NCI-H1105 treated with DMSO at 0.1 percent for 48 hours (cell line): ENCODE measurements at places on chromosomes 3 and 15.

GRCh38 chr15:74428442-74428787 lies 5.3 kb downstream of the SEMA7A start:
- DNase-seq: no peak

GRCh38 chr3:100009276-100010086 lies 104.8 kb downstream of the FILIP1L start:
- DNase-seq: no peak

- DNase-seq: no peak
Observed at GRCh38 chr15:60396958-60397771, 621 bp downstream of the ANXA2 start.

DNA sequence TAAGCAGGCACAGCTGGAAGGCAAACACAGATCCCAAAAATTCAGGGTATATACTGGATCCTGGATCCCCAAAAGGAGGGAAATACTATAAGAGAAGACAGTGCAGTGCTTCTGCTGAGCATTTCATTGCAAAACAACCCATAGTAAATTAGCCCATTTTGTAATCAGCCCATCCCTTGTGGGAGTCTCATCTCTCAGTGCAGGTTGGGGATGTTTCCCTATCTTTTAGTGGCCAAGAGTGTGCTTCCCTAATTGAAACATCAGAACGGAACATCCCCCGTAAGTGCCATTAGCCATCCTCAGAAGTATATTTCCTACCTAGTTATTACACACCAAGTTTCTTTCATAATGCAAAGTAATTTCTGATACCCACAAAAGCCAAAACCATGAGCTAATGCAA lies 11.2 kb upstream of the MTMR14 start:
- no peak for DNase-seq

- no peak for DNase-seq
Observed at GRCh38 chr3:127137757-127138536, 55.0 kb upstream of the PRR23E start.

- peak; percentile 83 for DNase-seq
Observed at GRCh38 chr3:71041371-71041770, 542.2 kb downstream of the FOXP1 start.

GRCh38 chr15:25869701-25870100 lies 6.6 kb upstream of the ATP10A start:
- no peak for DNase-seq

GRCh38 chr3:62201438-62202035 lies 171.8 kb downstream of the FEZF2 start:
- DNase-seq: peak; percentile 11

DNA sequence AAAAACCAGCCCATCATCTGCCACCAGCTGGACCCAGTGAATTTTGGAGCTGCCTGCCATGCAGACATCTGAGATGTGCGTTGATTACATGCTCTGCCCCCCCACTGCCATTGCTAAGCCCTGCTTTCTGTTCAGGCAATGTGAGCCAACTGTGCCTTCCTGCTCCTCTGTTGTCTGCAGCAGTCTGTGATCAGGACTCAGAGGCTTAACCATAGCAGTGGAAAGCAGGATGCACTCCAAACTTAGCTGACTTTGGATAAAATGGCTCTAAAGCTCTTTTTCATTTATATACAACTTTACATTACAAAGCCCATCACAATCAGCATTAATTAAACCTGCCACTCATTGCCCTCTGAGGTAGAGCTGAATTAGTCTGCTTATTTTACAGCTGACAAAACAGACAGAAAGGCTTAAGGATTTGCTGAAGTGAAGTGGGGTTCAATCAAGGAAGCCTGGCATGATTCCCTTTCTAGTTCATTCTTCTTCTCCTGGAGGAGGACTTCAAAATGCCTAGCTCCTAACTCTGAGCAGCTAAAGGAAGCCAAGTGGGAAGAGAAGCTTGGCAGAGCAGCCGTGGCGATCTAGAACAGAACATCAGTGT lies 15.7 kb upstream of the RPS27L start:
- no peak for DNase-seq

GRCh38 chr3:140424211-140424610 lies 253.7 kb upstream of the TRIM42 start:
- no peak for DNase-seq

DNA sequence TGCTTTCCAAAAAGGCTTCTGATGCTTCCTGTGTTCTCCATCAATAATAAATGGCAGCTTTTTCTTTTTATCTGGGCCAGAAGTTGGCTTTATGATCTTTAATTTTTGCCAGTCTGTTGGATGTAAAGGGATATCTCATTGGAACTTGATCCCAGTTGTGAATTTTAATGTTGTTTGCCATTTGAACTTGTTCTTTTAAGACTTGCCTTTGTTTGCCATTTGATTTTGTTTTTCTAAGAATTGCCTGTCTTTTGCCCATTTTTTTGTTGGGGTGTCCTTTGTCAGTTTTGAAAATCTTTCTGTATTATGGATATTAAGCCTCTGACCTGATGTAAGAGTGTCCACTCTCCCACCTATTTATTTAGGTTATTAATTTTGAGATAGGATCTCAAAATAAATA lies 9.8 kb downstream of the FXR1 start:
- no peak for DNase-seq

- no peak for DNase-seq
Observed at GRCh38 chr3:20104167-20104661, 64.0 kb downstream of the KAT2B start.

DNA sequence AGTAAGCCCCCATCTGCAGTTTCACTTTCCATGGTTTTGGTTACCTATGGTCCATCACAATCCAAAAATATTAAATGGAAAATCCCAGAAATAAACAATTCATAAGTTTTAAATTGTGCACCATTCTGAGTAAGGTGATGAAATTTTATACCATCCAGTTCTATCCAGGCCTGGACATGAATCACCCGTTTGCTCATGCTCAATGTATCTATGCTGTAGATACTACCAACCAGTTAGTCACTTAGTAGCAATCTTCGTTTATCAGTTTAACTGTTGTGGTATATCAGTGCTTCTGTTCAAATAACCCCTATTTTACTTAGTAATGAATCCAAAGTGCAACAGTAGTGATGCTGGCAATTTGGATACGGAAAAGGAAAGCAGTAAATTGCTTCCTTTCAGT lies 381.9 kb upstream of the AGTR1 start:
- DNase-seq: no peak

GRCh38 chr3:161443921-161444693 lies 52.5 kb upstream of the OTOL1 start:
- no peak for DNase-seq

DNA sequence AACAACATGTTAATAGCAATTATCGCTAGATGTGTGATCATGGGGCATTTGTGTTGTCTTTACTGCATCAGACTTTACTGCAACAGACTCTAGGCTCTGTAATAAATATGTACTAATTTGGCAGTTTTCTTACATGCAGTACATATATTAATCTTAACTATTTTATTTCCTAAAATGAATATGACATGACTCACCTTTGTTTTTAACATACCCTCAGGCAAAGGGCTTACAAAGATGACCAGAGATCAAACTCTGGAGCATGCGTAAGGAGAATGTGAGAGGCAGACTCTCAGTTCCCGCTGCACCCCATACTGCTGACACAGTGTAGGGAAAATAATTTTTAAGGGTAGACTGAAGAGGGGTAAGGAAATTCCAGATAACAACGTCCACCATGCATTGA lies 7.2 kb upstream of the FAM174B start:
- no peak for DNase-seq

- no peak for DNase-seq
Observed at GRCh38 chr3:183883291-183884096, 1.2 kb downstream of the PARL start.

DNA sequence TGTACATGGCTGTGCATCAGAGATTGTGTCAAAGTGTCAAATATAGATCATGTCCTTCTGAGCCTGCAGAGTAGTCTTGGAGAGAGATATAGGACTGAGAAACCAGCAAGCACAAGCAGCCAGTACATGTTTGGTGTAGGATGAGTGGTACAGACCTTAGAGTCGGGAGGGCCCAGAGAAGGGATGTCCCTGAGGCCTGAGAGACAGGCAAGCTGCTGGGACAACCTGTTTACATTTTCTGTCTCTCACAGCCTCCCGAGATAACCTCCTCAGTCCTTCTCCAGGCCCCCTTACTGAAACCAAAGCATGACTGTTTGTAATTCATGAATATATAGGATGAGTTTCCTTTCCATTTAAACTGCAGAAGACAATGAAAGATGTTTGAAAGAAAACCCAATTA lies 182.4 kb upstream of the STT3B start:
- no peak for DNase-seq

GRCh38 chr3:16937326-16937845 lies 52.6 kb downstream of the PLCL2 start:
- DNase-seq: no peak

DNA sequence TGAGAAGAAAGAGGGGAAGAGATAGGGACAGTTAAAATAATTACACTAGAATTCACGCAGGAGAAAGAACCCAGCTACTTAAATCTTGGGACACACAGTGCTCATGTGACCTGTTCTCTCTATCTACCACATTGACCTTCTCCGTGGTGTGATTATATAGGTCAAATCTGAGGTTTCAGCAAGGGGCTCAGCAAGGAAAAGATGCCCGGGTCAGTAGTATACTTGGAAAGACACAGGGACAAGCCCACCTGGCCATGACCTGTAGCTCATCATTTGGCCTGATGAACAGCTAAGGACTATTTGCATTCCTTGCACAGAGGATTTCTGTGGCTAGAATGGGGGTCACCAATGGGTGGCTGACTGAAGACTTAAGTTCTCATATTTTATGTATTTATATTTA lies 71.9 kb downstream of the SSR3 start:
- no peak for DNase-seq

GRCh38 chr3:62035402-62036057 lies 337.8 kb downstream of the FEZF2 start:
- DNase-seq: no peak

GRCh38 chr3:3189102-3189727 lies 9.7 kb upstream of the CRBN start:
- DNase-seq: no peak

GRCh38 chr3:127389420-127389819 lies 101.6 kb upstream of the PRR20G start:
- no peak for DNase-seq

DNA sequence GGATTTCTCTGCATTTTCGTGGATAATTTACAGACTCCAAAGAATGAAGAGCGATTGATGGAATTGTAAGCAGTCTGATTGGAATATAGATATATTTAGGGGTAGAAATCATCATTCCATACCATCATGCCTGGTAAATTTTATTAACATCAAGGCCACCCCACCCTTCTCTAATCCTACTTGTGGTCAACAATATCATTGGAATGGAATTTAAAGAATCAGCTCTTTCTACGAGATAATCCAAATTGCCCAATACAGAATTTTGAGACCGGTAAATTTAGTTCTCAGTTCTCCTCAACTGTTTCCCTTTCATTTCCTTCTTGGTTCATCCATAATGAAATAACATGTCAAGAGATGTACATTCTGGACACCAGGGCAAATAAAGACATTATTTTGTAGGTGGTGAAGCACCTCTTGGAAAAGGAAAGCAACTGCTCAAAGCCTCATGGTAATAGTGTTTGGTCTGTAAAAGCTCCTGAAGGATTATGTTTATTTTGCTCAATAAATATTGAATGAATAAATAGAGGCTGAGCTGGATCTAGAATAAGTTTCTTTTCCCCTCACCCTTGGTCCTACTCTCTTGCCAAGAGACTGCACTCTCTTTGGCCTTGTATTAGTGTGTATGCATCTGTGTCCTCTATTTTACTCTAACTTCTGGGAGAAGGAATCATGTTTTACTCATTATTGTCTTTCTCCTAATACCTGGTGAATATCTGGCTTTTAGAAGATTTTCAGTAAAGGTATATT lies 133.7 kb upstream of the BCL6 start:
- no peak for DNase-seq

DNA sequence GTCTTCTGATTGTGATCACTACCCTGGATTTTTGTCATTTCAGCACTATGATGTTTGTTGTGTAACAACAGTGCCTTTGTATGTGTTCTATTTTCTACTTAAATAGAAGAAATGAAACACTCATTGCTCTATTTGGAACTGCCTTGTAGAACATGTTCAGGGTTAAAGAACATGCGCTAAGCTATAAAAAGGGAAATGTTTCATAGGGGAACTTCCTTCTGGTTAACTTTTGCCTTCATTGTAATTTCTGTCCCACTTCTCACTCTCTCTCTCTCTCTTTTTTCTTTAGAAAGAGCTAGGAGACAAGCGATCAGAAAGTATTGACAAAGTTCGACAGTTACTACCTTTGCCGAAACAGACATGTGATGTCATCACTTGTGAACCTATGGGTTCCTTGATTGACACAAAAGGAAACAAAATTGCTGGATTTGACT lies at the start of gene P2RY12:
Gene P2RY12 (minus strand): TSS at position 13 of the 434 bp plus-strand sequence. CDS start 45,908 bp downstream, outside the sequence.
- DNase-seq: no peak

GRCh38 chr3:46091046-46091445 lies 63.8 kb upstream of the XCR1 start:
- DNase-seq: no peak
